Cardiac muscle cell (in vitro differentiated cells and primary cell): ENCODE measurements at places on chromosomes 13 and 19. TPM values are rescaled to one million over a fixed set of nuclear protein-coding genes. Genes with fewer than 3 reads are reported as not detected.

DNA sequence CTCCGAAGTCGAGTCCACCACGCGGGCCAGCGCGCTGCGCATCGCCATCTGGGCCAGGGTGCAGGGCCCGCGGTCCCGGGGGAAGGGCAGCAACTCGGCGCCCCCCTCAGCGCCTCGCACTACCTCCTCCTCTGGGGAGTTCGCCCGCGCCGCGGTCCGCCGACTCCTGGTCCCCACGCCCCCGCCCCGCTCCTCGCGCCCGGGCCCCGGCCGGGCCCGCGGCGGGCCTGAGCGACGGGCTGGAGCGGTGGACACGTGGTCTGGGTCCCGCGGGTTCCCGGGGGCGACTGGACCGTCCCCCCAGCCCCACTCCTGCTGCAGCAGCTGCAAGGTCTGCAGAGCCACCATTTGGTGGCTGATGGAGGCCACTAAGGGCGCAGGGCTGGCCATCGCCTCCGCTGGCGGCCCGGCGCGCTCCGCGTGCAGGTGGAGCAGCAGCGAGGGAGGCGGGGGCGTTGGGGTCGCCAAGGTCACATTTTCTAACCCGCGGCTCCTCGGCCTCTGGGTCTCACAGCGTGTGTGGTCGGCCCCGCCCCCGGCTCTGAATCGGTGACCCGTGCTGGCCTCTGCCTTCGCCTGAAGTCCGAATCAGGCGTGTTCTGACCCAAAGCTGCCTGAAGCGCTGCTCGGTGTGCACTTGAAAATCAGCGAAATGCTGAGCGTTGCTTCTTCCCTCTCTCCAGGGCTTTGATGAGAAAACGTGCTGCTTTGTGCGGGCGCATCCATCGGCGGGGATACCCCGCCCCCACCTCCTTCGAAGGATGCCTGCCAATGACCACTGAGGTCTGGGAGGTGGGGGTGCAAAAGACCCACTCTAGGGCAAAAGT, at the start of gene DLEU7:
DLEU7 (minus strand) TSS at position 436 of the 827 bp plus-strand sequence; CDS start at position 390, 46 bp downstream.
- peaks cover 54% of the 10 kb centered on the region for H3K27me3 ChIP-seq
- H3K4me3 ChIP-seq, result peak within 1 kb of the TSS; percentile 31
- no peaks in the 10 kb centered on the region for H3K4me1 ChIP-seq
- no peaks in the 10 kb centered on the region for H3K36me3 ChIP-seq

- H3K4me3 ChIP-seq, result no peak overlapping the region
- no peak overlapping the region for H3K27ac ChIP-seq
- no peaks in the 10 kb centered on the region for H3K27me3 ChIP-seq
- DNase-seq, result no peak
These were observed 123.3 kb downstream of the VWA8 start for GRCh38 chr13:41837629-41838028.

Gene B3GNT8
- 4.9 and 6.8 TPM in 2 replicates for total RNA-seq

GRCh38 chr19:8469613-8470368, 25.0 kb downstream of the HNRNPM start:
- no peak for DNase-seq
- no peaks in the 10 kb centered on the region for H3K27me3 ChIP-seq
- H3K4me3 ChIP-seq, result no peak overlapping the region
- H3K27ac ChIP-seq, result no peak overlapping the region
- peaks cover 74% of the 10 kb centered on the region for H3K36me3 ChIP-seq
- no peaks in the 10 kb centered on the region for H3K4me1 ChIP-seq

Gene B3GNT3
- total RNA-seq, result not detected in 2 replicates

DNA sequence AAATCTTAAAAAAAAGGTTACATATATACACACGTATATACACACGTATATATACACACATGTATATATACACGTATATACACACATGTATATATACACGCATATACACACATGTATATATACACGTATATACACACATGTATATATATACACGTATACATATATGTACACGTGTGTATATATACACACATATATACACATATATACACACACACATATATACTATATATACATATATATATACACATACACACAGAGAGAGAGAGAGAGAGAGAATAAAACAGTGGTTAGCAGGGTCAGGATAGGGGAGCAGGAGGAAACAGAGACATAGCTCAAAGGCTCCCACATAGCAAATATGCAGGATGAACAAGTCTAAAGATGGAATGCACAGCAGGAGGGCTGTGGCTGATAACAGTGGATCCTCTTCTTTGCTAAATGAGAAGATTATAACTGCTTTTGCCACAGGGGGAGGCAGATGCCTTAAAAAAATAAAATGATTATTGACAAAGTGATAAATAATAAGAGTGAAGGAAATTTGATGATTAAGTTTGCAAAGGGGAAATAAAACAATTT, 714.5 kb downstream of the UQCRFS1 start:
- no peaks in the 10 kb centered on the region for H3K36me3 ChIP-seq
- H3K27me3 ChIP-seq, result no peaks in the 10 kb centered on the region
- H3K27ac ChIP-seq, result no peak overlapping the region
- peaks cover 9% of the 10 kb centered on the region for H3K4me1 ChIP-seq
- no peak overlapping the region for H3K4me3 ChIP-seq

- no peak for DNase-seq
- no peak overlapping the region for H3K27ac ChIP-seq
- no peaks in the 10 kb centered on the region for H3K27me3 ChIP-seq
- H3K4me1 ChIP-seq, result no peaks in the 10 kb centered on the region
- H3K4me3 ChIP-seq, result no peak overlapping the region
These were observed 170.5 kb downstream of the SHISA2 start for GRCh38 chr13:25881136-25881926.

DNA sequence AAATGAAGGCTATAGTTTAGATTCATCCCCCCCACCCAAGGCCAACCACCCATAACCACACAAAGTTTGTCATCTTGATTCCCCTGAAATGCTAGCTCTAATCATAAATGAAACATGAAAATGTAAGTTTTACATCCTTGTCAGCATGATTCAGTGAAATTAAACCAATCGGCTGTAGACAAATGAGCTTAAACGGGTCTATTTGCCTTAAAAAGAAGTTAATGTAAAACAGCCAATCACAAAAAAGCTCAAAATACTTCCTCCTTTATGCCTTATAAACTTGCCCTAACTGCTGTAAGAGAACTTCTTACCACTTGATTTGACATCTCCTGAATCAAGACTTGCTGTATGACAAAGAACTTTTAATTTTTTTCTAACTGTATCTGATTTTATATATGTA, 34.5 kb upstream of the MRI1 start:
- no peaks in the 10 kb centered on the region for H3K36me3 ChIP-seq
- no peak overlapping the region for H3K4me3 ChIP-seq
- no peaks in the 10 kb centered on the region for H3K27me3 ChIP-seq
- H3K27ac ChIP-seq, result no peak overlapping the region
- DNase-seq, result no peak

- H3K27ac ChIP-seq, result no peak overlapping the region
- H3K4me3 ChIP-seq, result no peak overlapping the region
- no peaks in the 10 kb centered on the region for H3K36me3 ChIP-seq
- H3K27me3 ChIP-seq, result peaks cover 9% of the 10 kb centered on the region
- no peak for DNase-seq
These were observed 8.8 kb downstream of the PPP1R13L start for GRCh38 chr19:45395821-45396617.

- peaks cover 30% of the 10 kb centered on the region for H3K27me3 ChIP-seq
- H3K4me3 ChIP-seq, result no peak overlapping the region
- no peaks in the 10 kb centered on the region for H3K36me3 ChIP-seq
- H3K27ac ChIP-seq, result no peak overlapping the region
- no peaks in the 10 kb centered on the region for H3K4me1 ChIP-seq
These were observed 70.2 kb downstream of the SOX1 start for GRCh38 chr13:112137144-112137543.

GRCh38 chr19:34539396-34539795, 57.8 kb downstream of the WTIP start:
- no peaks in the 10 kb centered on the region for H3K4me1 ChIP-seq
- no peak overlapping the region for H3K27ac ChIP-seq
- no peak for DNase-seq
- no peaks in the 10 kb centered on the region for H3K36me3 ChIP-seq
- no peak overlapping the region for H3K4me3 ChIP-seq

DNA sequence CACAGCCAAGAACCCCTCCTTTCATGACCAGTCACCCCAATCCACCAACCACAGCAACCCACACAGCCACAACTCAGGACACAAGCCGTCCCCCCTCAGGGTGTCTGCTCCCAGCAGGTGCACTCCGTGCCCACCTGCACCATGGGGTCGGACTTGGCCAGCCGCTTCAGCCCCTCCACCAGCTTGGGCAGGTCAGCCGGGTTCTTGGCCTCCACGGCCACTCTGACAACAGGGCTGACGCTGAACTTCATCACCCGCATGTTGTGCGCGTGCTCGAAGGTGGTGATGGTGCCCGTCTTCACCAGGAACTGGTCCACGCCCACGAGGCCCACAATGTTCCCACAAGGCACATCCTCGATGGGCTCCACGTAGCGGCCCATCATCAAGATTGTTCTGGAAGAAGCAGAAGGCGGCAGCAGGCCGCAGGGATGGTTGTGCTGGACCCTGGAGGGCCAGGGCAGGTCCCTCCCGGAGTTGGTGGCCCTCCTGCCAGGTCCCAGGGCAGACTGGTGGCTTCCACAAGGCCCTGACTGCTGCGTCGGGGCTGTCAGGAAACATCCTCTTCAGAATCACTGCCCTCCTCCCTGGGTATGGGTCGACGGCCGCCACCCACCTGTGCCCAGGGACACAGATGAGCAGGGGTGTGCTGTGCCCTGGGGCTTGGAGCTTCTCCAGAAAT, 5.5 kb downstream of the EEF2 start:
- peaks cover 3% of the 10 kb centered on the region for H3K4me1 ChIP-seq
- DNase-seq, result no peak
- H3K4me3 ChIP-seq, result no peak overlapping the region
- no peak overlapping the region for H3K27ac ChIP-seq
- peaks cover 84% of the 10 kb centered on the region for H3K36me3 ChIP-seq

GRCh38 chr19:1042689-1043511, 3.0 kb downstream of the ABCA7 start:
- H3K27me3 ChIP-seq, result no peaks in the 10 kb centered on the region
- H3K36me3 ChIP-seq, result no peaks in the 10 kb centered on the region
- H3K4me1 ChIP-seq, result peaks cover 8% of the 10 kb centered on the region
- H3K27ac ChIP-seq, result no peak overlapping the region

- no peak overlapping the region for H3K4me3 ChIP-seq
- no peak for DNase-seq
- no peak overlapping the region for H3K27ac ChIP-seq
These were observed 36.8 kb downstream of the VAV1 start for GRCh38 chr19:6809262-6809661.

- no peak overlapping the region for H3K27ac ChIP-seq
- no peak overlapping the region for H3K4me3 ChIP-seq
- no peak for DNase-seq
- peaks cover 12% of the 10 kb centered on the region for H3K4me1 ChIP-seq
These were observed 16.1 kb upstream of the TLE2 start for GRCh38 chr19:3045191-3045590.

Gene LILRB2
- total RNA-seq, result not detected in 2 replicates

GRCh38 chr19:49857061-49857837, 6.3 kb downstream of the PTOV1 start:
- H3K36me3 ChIP-seq, result peaks cover 53% of the 10 kb centered on the region
- H3K4me3 ChIP-seq, result no peak overlapping the region
- no peak for DNase-seq
- H3K4me1 ChIP-seq, result peaks cover 12% of the 10 kb centered on the region
- H3K27ac ChIP-seq, result peak overlapping the region; percentile 72
- no peaks in the 10 kb centered on the region for H3K27me3 ChIP-seq

DNA sequence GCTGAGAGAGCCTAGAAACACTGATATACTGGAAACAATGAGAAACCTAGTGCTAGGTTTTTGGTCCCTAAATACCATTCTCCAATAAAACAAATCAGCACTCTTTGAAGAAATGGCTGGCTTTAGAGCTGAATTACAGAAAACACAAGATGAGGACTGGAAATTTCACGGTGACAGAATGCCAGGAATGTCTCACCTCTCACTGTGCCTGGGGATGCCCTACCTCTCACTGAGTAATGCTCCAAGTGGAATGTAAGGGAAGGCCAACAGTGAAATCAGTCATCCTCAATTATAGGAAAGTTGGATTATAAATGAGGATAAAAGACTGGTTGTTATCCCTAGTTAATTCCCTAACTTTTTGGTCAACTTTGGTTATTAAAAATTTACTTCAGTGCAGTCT, 259.0 kb downstream of the NALCN start:
- no peaks in the 10 kb centered on the region for H3K4me1 ChIP-seq
- no peaks in the 10 kb centered on the region for H3K27me3 ChIP-seq
- no peak overlapping the region for H3K4me3 ChIP-seq
- H3K27ac ChIP-seq, result no peak overlapping the region

Gene ZNF560
- total RNA-seq, result 0.35 and 0.80 TPM in 2 replicates

GRCh38 chr19:7795555-7796161, 32.6 kb downstream of the CLEC4M start:
- H3K36me3 ChIP-seq, result no peaks in the 10 kb centered on the region
- H3K4me1 ChIP-seq, result no peaks in the 10 kb centered on the region
- no peak overlapping the region for H3K27ac ChIP-seq
- H3K27me3 ChIP-seq, result peaks cover 15% of the 10 kb centered on the region

DNA sequence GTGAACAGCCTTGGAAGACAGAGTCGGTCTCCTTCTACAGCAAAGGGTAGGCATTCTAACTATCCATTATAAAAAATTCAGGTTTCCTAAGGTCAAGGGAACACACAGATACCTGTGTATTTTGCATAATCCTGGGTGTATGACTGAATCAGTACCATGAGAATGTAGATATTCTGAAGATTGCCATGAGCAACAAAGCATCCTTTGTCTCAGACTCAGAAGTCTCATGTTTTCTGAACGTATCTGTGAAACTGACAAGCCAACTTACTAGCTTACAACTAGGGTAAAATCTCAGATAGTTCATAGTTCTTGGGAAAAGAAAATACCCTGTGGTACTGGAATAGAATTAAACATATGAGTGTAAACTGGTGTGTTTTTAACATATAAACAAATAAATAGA, 6.5 kb downstream of the ZNF566 start:
- H3K36me3 ChIP-seq, result no peaks in the 10 kb centered on the region
- no peaks in the 10 kb centered on the region for H3K27me3 ChIP-seq
- H3K4me1 ChIP-seq, result no peaks in the 10 kb centered on the region
- DNase-seq, result no peak

- no peak for DNase-seq
- H3K4me1 ChIP-seq, result no peaks in the 10 kb centered on the region
- no peak overlapping the region for H3K4me3 ChIP-seq
- no peak overlapping the region for H3K27ac ChIP-seq
- no peaks in the 10 kb centered on the region for H3K36me3 ChIP-seq
These were observed 287.6 kb upstream of the SGCG start for GRCh38 chr13:22893204-22893603.

- DNase-seq, result no peak
- no peak overlapping the region for H3K4me3 ChIP-seq
- peaks cover 4% of the 10 kb centered on the region for H3K4me1 ChIP-seq
- no peaks in the 10 kb centered on the region for H3K27me3 ChIP-seq
- no peaks in the 10 kb centered on the region for H3K36me3 ChIP-seq
These were observed 721.9 kb upstream of the SLC10A2 start for GRCh38 chr13:103788061-103788652.

Gene FAM216B
- total RNA-seq, result not detected in 2 replicates

- H3K4me3 ChIP-seq, result peak within 1 kb of the TSS; percentile 61
- DNase-seq, result peak; percentile 77
- peak within 1 kb of the TSS; percentile 80 for H3K27ac ChIP-seq
- peaks cover 20% of the 10 kb centered on the region for H3K36me3 ChIP-seq
- peaks cover 6% of the 10 kb centered on the region for H3K4me1 ChIP-seq
These were observed at the start of gene ZNF382 for GRCh38 chr19:36605101-36605876. Gene ZNF382, plus strand, starts transcription at chr19:36605313. Its CDS starts 4,602 bp downstream, at chr19:36609915.

- no peaks in the 10 kb centered on the region for H3K27me3 ChIP-seq
- no peak overlapping the region for H3K4me3 ChIP-seq
- H3K4me1 ChIP-seq, result no peaks in the 10 kb centered on the region
- no peak for DNase-seq
- H3K36me3 ChIP-seq, result no peaks in the 10 kb centered on the region
- no peak overlapping the region for H3K27ac ChIP-seq
These were observed 63.6 kb downstream of the RGCC start for GRCh38 chr13:41520660-41521630.
